ENCODE measurements at places on chromosomes 6 and 20. TPM values are rescaled to one million over a fixed set of nuclear protein-coding genes. Genes with fewer than 3 reads are reported as not detected.

The PCK1 gene
- not detected for total RNA-seq

The LEMD2 gene
- total RNA-seq, result 35.1 TPM

The HTR1E gene
- total RNA-seq, result not detected

The DNMT3B gene
- total RNA-seq, result 0.76 TPM

The KHDC1 gene
- total RNA-seq, result 0.09 TPM

The CST2 gene
- not detected for total RNA-seq

The WFDC2 gene
- total RNA-seq, result not detected

The DEFB132 gene
- not detected for total RNA-seq

The LY6G6C gene
- total RNA-seq, result not detected

The HLA-DOB gene
- total RNA-seq, result not detected

The PACSIN1 gene
- total RNA-seq, result not detected

The PHF1 gene
- 11.5 TPM for total RNA-seq

The BPI gene
- not detected for total RNA-seq

The FAM83D gene
- 10.1 TPM for total RNA-seq

The HLA-DQA2 gene
- not detected for total RNA-seq

Measured in dermis lymphatic vessel endothelial cell (primary cell).